ENCODE measurements at places on chromosomes 5 and 9.

DNA sequence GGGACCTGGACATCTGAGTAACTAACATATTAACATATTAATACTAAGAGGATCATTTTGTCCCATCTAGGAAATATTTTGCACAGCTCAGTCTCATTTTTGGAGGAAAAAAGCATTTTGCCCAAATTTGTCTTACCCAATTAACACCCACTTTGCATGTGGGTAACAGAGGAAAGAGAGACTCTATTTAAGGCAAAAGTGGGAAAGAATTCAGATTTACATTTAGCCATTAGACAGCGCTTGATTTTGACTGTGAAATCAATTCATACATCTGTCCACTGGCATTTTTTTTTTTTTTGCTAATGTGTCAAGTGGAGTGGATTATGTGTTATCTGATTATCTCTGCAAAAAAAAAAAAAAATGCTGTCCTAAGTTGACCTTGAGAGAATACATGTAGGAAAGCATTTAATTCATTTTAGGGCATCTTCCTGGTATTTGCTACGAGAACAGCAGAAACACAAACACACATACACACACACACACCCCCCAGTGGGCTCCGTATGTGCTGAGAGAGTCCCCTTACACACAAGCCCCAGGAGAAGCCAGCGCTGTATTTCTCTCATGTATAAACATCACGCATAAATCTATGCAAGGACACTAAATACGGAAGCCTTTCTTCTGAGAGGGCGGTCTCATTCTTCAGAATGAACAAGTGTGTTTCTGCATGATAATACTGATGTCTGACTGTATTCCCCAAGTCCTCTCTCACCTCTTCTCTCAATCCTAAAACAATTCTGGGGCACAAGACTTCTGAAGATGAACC lies 202.0 kb upstream of the KLF9 start:
- no peak for DNase-seq

DNA sequence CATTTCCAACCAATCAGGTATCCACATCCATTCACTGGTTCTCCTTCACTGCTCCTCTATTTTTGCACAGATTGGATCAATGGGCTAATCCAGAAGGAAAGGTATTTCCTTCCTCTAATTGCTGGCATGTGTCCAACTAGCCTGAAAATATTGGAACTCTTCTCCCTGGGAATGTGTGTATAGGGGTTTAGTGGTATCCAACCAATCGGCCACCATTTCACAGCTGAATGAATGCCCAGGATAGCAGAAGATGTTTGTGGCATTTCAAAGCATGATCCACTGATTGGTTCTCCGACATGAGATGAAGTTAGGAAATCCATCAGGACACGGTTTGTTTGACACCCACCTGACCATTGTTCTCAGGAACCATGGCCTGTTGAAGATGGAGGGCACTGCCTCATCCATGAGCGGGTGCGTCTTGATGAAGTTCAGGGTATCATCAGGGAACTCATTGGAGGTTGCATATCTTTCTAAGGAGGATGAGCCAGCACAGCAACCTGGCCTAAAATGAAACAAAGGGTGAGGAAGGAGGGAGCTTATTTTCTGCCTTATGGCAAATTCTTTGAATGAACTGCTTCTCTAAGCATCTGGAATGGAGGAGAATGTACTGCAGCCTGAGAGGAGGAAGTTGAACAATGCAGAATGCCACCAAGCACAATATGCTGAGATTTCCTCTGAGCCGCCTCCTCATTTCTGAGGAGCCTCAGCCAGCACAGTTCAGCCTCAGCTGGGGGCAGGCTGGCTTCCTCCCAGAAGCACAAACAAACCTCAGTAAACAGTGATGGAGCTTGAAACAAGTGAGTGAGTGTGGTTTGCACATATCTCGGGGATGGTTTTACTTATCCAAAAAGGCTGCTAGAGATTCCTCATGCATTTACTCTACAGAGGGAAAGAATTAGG lies 94.6 kb downstream of the SEMA6A start:
- no peak for DNase-seq

DNA sequence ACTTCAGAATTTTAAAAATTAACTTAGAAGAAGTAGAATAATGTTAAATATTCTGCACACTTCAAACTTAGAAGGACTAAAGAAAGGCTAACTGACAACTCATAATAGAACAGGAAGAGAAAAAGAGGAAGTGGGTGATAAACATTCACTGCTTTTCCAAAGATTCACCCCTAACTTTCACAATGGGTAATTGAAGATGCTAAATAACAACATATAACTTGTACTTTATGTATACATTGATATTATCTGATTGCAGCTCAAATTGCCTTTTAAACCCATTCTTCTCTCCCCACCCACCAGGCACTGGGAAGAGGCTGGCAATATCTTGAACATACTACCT lies 376.6 kb downstream of the EFNA5 start:
- no peak for DNase-seq

- DNase-seq = no peak
Observed at GRCh38 chr9:86667307-86667706, 280.0 kb downstream of the GAS1 start.

DNA sequence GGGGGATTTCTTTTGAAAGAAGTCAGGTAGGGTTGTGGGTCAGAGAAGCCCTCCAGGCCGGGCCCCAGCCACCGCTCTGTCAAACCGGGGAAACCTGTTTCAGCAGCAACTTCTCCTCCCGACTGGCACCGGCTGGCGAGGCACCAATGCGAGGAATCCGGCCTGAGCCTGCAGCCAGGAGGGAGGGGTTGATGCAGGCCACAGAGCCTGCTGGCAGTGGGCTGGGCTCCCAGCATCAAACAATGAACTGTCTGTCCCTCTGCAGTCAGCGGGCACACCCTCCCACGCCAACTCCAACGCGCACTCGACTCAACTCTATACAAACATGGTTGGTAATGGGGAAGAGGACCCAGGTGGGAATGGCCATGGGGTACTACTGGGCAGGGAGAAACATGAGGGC lies 12.1 kb downstream of the PCDH1 start:
- no peak for DNase-seq

DNA sequence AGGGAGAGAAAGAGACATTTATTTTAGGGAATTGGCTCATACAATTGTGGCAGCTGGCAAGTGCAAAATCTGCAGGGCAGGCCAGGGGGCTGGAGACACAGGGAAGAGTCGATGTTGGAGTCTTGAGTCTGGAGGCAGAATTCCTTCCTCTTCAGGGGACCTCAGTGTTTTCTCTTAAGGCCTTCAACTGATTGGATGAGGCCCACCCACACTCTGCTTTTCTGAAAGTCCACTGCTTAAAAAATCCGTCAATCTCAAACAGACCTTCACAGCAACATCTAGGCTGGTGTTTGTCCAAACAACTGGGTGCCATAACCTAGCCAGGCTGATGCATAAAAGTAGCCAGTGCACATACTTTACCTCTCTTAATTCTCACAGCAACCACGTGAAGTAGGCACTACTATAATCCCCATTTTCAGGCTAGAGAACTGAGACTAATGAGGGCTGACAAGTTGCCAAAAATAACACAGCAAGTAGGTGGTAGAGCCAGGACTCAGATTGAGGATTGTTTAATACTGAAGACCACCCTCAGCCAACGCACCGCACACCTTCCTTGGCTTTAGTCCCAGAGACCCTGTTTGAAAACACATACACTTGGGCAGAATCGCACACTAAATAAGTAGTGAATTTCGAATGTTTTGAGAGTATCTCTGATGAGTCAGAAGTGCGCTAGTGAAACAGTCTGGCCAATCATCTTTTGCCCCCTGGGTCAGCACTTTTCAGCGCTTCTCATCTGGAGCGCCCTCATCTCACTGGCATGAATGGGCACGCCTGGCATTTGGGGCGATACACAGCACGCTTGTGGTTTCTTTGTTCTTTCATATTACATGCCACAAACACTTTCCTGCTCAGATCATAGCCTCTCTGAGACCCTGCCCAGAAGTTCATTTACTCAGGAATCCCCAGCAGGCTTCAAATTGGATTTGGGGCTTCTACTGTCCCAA lies 591.4 kb downstream of the CCDC171 start:
- DNase-seq = no peak

DNA sequence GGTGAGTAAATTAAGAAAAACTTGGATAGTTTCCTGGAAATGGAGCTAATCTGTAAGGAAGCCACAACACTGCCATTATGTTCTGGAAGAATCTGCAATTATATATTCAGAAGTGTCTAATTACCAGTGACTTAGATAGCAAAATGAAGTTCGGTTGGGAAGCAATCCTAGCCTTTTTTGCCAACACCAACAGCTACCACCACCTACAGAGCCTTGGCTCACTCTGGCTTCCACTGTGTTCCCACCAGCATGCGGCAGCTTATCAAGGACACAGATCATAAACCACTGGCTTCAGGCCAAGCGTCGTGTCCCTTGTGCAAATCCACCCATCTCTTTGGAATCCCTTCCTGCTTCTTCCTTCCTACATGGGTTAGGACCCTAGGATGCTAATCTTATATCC lies 118.0 kb upstream of the PCA3 start:
- DNase-seq = no peak

- DNase-seq = peak; percentile 76
Observed at GRCh38 chr5:138752951-138753793, at the start of gene CTNNA1. TSS of gene CTNNA1 (plus strand) at chr5:138753425. CDS start at chr5:138781925, 28,500 bp downstream.

GRCh38 chr9:20289423-20290010 lies 332.8 kb downstream of the MLLT3 start:
- no peak for DNase-seq

- DNase-seq = no peak
Observed at GRCh38 chr9:72917892-72918509, 34.9 kb downstream of the ALDH1A1 start.

DNA sequence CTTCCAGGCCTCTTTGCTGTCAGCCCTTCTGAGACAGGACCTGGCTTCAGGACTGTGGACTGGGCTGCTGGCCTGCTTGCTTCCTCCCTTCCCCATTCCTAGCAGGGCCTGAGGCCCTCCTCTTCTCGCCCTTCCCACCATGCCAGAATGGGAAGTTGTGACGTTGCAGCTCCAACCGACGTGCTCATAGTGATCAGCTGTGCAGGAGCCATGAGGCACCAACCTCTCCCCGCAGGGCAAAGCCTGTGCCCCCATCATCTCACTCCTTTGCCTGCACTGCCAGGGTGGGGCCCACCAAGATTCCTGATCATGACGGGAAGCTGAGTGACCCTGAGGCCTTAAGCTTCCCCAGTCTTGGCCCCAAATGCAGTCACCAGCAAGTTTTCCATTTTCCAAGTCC lies 45.1 kb upstream of the GARNL3 start:
- no peak for DNase-seq

DNA sequence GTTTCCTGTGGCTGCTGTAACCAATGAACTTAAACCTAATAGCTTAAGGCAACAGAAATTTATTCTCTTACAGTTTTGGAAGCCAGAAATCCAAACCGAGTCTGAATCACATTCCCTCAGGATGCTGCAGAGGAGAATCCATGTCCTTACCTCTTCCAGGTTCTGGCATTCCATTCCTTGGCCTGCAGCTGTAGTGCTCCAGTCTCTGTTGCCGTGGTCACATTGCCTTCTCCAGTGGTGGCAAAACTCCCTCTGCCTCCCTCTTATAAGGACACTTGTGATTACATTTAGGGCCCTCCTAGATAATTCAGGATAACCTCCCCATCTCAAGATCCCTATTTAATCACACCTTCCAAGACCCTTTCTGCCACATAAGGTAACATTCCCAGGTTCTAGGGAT lies 88.7 kb upstream of the SHB start:
- no peak for DNase-seq

GRCh38 chr9:31536471-31536870 lies 848.0 kb upstream of the ACO1 start:
- no peak for DNase-seq

GRCh38 chr5:129124608-129125007 lies 30.1 kb downstream of the ISOC1 start:
- DNase-seq = no peak

- no peak for DNase-seq
Observed at GRCh38 chr5:174414315-174414710, 310.1 kb upstream of the MSX2 start.

DNA sequence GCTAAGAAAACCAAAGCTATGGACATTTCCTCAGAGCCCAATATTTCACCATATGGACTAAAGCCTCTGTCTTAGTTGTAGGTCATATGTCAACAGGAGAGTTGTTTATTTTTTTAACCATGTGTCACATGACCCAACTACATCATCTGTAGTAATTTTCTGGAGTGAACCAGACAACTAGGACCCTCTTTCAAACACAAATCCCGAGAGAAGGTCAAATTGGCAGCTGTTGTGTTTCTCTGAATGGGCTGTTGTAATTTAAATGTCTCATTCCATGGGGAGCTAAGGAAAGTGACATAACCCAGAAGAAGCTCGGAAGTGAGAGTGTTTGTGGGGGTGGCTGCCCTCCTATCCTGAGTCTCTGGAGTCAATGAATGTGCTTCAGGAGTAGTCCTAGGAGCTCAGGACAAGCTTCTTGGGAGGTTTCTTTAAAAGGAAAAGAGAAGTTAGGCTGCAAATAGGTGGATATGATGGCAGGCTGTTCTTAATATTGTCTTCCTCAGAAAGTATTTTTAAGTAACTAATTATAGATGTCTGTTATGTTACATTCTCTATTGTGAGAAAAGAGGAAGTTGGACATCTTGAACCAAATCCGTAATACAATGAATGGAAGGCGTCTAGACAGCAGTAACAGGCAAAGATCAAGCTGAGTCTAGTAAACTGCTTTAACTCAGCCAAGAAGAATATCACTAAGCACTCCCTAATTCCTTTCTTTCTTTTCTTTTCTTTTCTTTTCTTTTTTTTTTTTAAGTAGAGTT lies 50.1 kb downstream of the TMEM167A start:
- no peak for DNase-seq

GRCh38 chr5:176899946-176900779 lies 1.0 kb upstream of the HK3 start:
- DNase-seq = no peak

DNA sequence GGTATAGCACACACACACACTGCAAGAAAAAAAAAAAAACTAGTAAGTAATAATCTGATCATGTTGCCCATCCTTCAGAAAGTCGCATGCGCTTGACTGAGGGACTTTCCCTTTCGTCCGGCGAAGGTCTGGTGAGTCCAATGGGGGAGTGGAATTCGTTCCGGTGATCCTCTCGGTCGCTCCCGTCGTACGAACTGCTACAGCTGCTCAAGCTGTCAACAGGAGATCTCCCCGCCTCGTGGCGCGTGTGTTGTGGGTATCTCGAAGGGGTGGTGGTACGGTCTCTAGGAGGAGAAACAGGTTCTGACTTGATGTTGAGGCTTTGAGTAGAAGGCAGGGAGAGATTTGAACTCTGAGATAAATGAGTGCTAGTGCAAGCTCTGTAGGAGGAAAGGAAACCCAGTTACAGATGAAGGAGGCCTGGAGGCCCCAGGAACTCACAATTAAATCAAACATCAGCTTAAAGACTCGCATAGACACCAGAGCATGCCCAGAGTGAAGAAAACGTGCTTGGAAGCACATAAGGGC lies 160.4 kb downstream of the MEF2C start:
- no peak for DNase-seq

- DNase-seq = no peak
Observed at GRCh38 chr9:32292611-32293010, 91.8 kb upstream of the ACO1 start.

DNA sequence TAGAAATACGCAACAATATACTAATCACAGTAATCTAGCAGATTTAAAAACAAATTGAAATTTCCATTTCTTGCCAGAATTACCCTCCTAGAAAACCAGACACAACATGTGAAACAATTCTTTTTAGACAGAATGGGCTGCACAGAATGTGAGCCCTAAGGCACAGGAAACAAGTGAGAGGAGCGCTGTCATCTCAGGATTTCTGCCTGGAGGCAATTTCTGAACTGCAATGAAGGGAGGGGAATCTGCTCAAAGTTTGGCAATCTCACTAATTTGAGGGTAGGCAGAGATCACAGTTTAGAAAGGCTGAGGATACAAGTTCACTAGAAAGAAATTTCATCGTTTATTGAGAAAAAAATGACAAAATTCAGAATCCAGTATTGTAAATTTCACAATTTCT lies 70.3 kb downstream of the INIP start:
- no peak for DNase-seq
